ENCODE measurements at places on chromosomes 12 and 14. TPM values are rescaled to one million over a fixed set of nuclear protein-coding genes. Genes with fewer than 3 reads are reported as not detected.

DNA sequence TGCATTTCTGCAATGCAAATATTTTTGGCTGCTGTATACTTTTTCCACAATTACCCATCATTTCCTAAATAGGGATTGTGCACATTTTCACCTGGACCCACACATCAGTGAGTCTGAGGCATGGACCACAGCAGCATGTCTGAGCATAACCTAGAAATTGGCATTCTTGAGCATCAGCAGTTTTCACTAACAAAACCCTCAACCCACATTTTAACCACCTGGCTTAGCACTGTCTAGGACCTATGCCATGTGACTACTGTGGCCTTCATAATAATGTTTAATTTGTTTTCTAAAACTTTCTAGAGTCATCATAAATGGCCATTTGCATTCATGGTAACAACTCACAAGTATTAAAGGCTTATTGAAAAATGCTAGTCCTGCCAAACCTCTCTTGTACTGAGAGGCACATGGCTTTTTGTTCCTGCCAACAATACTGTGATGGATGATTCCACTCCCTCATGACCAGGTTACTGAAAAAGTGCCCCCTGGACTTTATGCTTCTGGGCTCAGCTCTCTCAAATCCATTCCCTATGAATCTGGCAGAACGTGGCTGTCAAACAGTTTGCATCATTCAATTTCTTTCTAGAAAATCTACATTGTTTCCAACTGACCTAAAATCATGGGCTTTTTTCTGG is 240.0 kb downstream of the MDGA2 start:
- no peaks in the 10 kb centered on the region for H3K4me1 ChIP-seq
- no peaks in the 10 kb centered on the region for H3K27me3 ChIP-seq
- H3K27ac ChIP-seq, result no peak overlapping the region
- no peak overlapping the region for H3K4me3 ChIP-seq
- no peak for DNase-seq

Gene SYCP3
- 0.35 TPM for total RNA-seq

Gene PRB2
- total RNA-seq, result not detected

DNA sequence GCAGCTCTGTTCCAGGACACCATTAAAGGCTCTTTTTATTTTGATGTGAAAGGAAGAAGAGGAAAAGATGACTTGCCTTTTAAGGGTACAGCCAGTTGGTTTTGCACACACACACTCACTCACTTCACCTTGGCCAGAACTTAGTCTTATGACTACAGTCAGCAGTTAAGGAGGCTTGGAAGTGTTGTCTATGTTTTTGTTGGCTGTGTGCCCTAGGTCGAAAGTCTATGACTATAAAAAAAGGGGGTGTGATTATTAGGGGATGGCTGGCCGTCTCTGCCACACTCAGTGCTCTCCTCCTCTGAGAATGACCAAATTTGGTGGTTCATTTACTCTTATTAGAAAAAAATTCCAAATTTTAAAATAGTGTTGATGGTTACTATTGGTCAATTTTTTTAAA is 139.5 kb upstream of the OTX2 start:
- no peak overlapping the region for H3K4me3 ChIP-seq
- no peaks in the 10 kb centered on the region for H3K4me1 ChIP-seq
- peaks cover 4% of the 10 kb centered on the region for H3K27me3 ChIP-seq
- DNase-seq, result no peak
- H3K27ac ChIP-seq, result no peak overlapping the region
- H3K36me3 ChIP-seq, result no peaks in the 10 kb centered on the region

Gene SAMD4A
- 5.7 TPM for total RNA-seq

- no peaks in the 10 kb centered on the region for H3K36me3 ChIP-seq
- no peak overlapping the region for H3K4me3 ChIP-seq
- no peak overlapping the region for H3K27ac ChIP-seq
- no peaks in the 10 kb centered on the region for H3K4me1 ChIP-seq
Observed at GRCh38 chr12:69916544-69917235, 91.7 kb downstream of the MYRFL start.

Gene TAS2R13
- total RNA-seq, result 1.4 TPM

DNA sequence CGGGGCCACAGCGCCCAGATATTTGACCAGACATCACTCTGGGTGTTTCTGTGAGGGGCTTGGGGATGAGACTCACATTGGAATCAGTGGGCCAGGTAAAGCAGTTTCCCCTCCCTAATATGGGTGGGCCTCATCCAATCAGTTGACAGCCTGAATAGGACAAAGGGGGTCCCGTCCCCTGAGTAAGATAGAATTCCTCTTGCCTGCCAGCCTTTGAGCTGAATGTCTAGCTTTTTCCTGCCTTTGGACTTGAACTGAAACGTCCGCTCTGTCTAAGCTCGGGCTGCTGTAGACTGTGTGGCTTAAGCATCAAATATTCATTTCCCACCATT is 88.8 kb upstream of the DIO3 start:
- no peak overlapping the region for H3K27ac ChIP-seq
- no peaks in the 10 kb centered on the region for H3K27me3 ChIP-seq
- no peaks in the 10 kb centered on the region for H3K36me3 ChIP-seq
- no peaks in the 10 kb centered on the region for H3K4me1 ChIP-seq

Gene FSCB
- not detected for total RNA-seq

- H3K4me1 ChIP-seq, result no peaks in the 10 kb centered on the region
- no peak for DNase-seq
- H3K36me3 ChIP-seq, result no peaks in the 10 kb centered on the region
- H3K27me3 ChIP-seq, result no peaks in the 10 kb centered on the region
- H3K4me3 ChIP-seq, result no peak within 1 kb of the TSS
Observed at GRCh38 chr12:50842637-50843493, at the start of gene TMPRSS12. Gene TMPRSS12, plus strand, starts transcription at chr12:50842926. Its CDS starts 39 bp downstream, at chr12:50842965.

DNA sequence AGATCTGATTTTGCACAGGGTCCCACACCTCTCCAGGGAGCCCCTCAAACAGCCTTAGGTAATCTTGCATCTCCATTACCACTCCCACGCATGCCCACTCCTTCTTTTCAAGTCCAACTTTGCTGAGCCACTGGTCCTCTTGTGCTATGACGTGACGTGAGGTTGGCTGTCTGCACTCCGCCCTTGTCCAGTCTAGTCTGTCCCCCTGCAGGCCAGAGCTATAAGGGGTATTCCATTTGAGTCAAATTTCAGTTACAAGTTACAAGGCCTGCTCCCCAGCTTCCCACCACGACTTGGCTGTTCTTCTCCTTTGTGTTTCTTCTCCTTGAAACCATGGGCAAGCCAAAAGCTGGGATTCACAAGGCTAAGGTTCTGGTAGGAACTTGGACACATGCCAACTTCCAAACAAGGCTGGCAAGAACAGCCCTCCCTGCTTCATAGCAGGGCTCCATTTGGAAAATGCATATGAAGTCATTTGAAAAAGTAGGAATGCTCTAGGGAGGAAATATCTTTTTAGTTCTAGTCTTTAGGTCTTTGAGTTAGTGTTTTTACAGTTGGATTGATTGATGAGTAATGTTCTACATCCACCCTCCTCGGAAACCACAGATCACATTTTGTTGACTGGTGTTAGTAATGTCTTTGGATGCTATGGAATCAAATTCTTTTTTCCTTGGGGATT is 49.1 kb downstream of the KCNA1 start:
- no peak for DNase-seq
- H3K4me3 ChIP-seq, result no peak overlapping the region
- H3K27me3 ChIP-seq, result no peaks in the 10 kb centered on the region
- no peaks in the 10 kb centered on the region for H3K4me1 ChIP-seq
- no peaks in the 10 kb centered on the region for H3K36me3 ChIP-seq

Gene KRT79
- total RNA-seq, result not detected

Gene MSRB3
- total RNA-seq, result not detected

Gene KRT80
- total RNA-seq, result not detected

Gene TPH2
- total RNA-seq, result 0.16 TPM

GRCh38 chr12:132807295-132808092 is 21.2 kb downstream of the GOLGA3 start:
- peaks cover 12% of the 10 kb centered on the region for H3K4me1 ChIP-seq
- no peak for DNase-seq
- H3K27ac ChIP-seq, result no peak overlapping the region
- H3K36me3 ChIP-seq, result peaks cover 11% of the 10 kb centered on the region
- H3K4me3 ChIP-seq, result no peak overlapping the region

DNA sequence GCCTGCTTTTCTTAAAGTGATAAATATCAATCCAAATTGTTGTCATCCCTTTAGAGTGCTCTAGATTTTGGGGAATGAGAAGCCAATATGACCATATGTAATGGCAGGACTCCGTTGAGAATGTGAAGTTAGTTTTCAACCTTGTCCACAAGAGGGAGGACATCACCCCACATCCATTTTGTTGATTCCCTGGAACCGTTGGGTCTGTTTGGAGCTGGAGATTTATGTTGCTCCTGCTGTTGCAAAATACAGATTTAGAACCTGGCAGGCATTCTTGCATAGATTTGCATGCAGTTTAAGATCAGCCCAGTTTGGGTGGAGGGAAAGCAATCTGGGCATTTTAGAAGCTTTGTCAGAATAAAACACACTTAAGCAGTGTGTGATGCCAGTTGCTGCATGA is 620.1 kb downstream of the NRXN3 start:
- no peak overlapping the region for H3K27ac ChIP-seq
- H3K36me3 ChIP-seq, result no peaks in the 10 kb centered on the region
- no peaks in the 10 kb centered on the region for H3K27me3 ChIP-seq
- H3K4me1 ChIP-seq, result no peaks in the 10 kb centered on the region

Gene FBRSL1
- total RNA-seq, result 105 TPM

Gene TAS2R42
- total RNA-seq, result not detected

GRCh38 chr14:51297066-51297465 is 57.0 kb downstream of the TMX1 start:
- no peak overlapping the region for H3K4me3 ChIP-seq
- no peak for DNase-seq
- no peak overlapping the region for H3K27ac ChIP-seq
- no peaks in the 10 kb centered on the region for H3K36me3 ChIP-seq
- no peaks in the 10 kb centered on the region for H3K27me3 ChIP-seq

GRCh38 chr12:130459916-130460315 is 122.2 kb downstream of the PIWIL1 start:
- no peaks in the 10 kb centered on the region for H3K4me1 ChIP-seq
- no peak overlapping the region for H3K4me3 ChIP-seq
- no peak overlapping the region for H3K27ac ChIP-seq
- no peaks in the 10 kb centered on the region for H3K36me3 ChIP-seq
- no peak for DNase-seq

Gene BLOC1S1
- 73.5 TPM for total RNA-seq

- H3K4me1 ChIP-seq, result no peaks in the 10 kb centered on the region
- H3K36me3 ChIP-seq, result no peaks in the 10 kb centered on the region
- DNase-seq, result no peak
- H3K27ac ChIP-seq, result no peak overlapping the region
Observed at GRCh38 chr14:28651148-28651547, 115.4 kb upstream of the FOXG1 start.

Gene CNTN1
- not detected for total RNA-seq

Gene TEAD4
- not detected for total RNA-seq

Gene KRT6C
- total RNA-seq, result not detected

Gene RBM19
- total RNA-seq, result 54.3 TPM

- H3K4me1 ChIP-seq, result no peaks in the 10 kb centered on the region
- no peak overlapping the region for H3K27ac ChIP-seq
- H3K36me3 ChIP-seq, result no peaks in the 10 kb centered on the region
- DNase-seq, result no peak
Observed at GRCh38 chr14:82451675-82452074, 918.0 kb upstream of the SEL1L start.

DNA sequence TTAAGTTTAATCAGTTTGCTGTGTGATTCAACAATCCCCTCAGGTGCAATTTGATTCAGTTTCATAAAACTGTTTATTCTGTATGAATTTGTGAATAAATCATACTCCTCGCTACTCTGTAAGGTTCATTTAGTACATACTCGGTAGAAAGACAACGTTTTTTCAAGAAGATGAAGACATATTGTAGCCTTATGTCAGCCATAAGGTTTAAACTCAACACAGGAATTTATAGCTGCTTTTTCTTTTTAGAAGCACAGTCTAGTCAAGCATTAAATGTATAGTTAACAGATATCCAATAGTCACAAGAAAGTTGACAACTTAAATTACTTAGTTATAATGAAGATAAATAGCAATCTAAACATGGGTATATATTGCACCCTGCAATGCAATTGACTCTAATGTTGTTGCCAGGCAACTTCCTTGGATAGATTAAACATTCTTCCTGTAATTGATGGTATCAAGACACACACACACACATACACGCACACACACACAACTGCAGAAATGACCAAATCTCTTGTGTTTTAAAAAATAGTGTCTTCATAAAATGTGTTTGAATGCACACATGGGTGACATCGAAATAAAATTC is 151.5 kb upstream of the MGAT4C start:
- H3K36me3 ChIP-seq, result no peaks in the 10 kb centered on the region
- DNase-seq, result no peak
- no peaks in the 10 kb centered on the region for H3K4me1 ChIP-seq
- H3K27me3 ChIP-seq, result no peaks in the 10 kb centered on the region
- H3K4me3 ChIP-seq, result no peak overlapping the region
